ENCODE measurements at places on chromosomes 7 and 10.
A peak's percentile ranks its signal among the peaks of the same experiment; 100 is the strongest.

GRCh38 chr7:47282790-47283496 lies 299.0 kb downstream of the TNS3 start:
- DNase-seq = no peak
- no peak overlapping the region for H3K27ac ChIP-seq

DNA sequence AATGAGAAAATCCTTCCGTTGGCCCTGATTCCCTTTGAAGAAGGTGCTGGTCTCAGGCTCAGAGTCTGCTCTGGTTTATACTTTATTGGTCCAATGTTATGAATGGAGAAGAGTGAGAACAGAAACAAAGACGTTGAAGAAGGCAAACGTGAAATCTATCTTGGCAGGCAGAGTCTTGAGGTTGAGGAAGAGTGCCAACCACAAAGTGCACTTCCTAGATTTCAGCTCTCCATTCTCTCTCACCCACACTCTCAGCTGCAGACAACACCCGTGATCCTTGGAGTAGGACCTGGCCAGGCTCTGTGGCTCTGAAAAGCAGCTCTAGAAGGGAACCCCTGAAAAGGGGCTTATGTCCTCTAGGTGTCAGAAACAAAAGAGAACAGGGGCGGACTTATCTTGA lies 128.9 kb upstream of the PLXNA4 start:
- no peak overlapping the region for H3K27ac ChIP-seq
- no peak overlapping the region for H3K4me3 ChIP-seq
- no peaks in the 10 kb centered on the region for H3K4me1 ChIP-seq
- H3K27me3 ChIP-seq = no peaks in the 10 kb centered on the region

GRCh38 chr10:408236-408635 lies 273.0 kb downstream of the ZMYND11 start:
- no peaks in the 10 kb centered on the region for H3K27me3 ChIP-seq
- no peak overlapping the region for H3K27ac ChIP-seq
- peaks cover 49% of the 10 kb centered on the region for H3K36me3 ChIP-seq
- peaks cover 23% of the 10 kb centered on the region for H3K4me1 ChIP-seq
- DNase-seq = no peak
- H3K4me3 ChIP-seq = no peak overlapping the region

GRCh38 chr10:26556748-26557640 lies 118.9 kb downstream of the APBB1IP start:
- no peak overlapping the region for H3K27ac ChIP-seq
- H3K4me3 ChIP-seq = no peak overlapping the region
- H3K4me1 ChIP-seq = no peaks in the 10 kb centered on the region
- H3K36me3 ChIP-seq = no peaks in the 10 kb centered on the region
- DNase-seq = peak; percentile 31

GRCh38 chr7:15086862-15087261 lies 184.3 kb upstream of the DGKB start:
- no peaks in the 10 kb centered on the region for H3K4me1 ChIP-seq
- DNase-seq = no peak
- H3K27ac ChIP-seq = no peak overlapping the region
- no peak overlapping the region for H3K4me3 ChIP-seq

DNA sequence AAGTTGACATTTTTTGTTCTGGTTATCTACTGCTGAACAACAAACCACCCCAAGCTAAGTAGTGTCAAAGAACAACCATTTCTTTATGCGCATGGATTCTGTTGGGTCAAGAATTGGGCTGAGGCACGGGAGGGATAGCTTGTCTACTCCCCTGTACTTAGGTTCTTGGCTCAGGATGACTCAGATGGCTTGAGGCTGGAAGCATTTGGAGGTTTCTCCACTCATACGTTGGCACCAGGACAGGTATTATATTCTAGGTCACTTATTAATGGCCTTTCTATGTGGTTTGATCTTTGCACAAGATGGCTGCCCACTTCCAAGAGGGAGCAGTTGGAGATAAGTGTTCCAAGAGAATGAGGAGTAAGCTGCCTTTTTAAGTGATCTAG lies 11.8 kb upstream of the TFAM start:
- no peaks in the 10 kb centered on the region for H3K36me3 ChIP-seq
- no peaks in the 10 kb centered on the region for H3K4me1 ChIP-seq
- H3K27ac ChIP-seq = no peak overlapping the region

- H3K4me1 ChIP-seq = no peaks in the 10 kb centered on the region
- H3K27ac ChIP-seq = no peak overlapping the region
- DNase-seq = no peak
- no peaks in the 10 kb centered on the region for H3K36me3 ChIP-seq
- no peak overlapping the region for H3K4me3 ChIP-seq
Measured at GRCh38 chr10:119546009-119546408, 3.5 kb upstream of the RGS10 start.

DNA sequence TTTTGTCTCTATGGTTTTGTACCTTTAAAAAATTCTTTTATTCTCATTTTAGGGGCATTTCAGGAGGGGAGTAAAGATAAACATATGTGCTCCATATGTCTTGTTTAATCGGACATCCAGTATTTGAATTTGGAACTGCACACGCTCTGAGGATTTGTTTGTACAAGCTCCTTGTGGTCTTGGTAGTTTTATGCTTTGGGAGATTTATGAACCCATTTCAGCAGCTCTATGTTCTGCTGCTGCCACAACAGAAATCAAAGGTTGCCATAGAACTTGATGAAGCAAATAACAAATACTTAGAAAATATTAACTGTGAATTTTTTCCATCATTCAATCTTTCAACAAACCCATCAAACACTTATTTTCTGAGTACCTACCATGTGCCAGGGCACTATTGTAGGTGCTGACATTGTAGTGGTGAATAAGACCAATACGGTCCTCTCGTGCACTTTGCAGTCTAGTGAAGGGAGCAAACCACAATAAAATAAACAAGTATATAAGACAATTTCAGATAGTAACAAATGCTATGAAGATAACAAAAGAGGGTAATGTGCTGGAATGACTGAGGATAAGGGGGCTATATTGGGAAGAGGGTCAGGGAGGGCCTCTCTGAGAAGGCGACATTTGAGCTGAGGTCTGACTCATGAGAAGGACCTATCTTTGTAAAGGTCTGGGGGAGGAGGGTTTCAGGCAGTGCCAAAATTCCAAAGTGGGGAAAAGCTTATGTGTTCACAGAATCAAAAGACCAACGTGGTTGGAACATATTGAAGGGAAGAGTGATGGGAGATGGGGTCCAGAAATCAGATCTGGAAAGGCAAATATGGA lies 30.4 kb downstream of the MYPN start:
- H3K4me3 ChIP-seq = no peak overlapping the region
- H3K27ac ChIP-seq = no peak overlapping the region
- no peaks in the 10 kb centered on the region for H3K27me3 ChIP-seq
- no peaks in the 10 kb centered on the region for H3K4me1 ChIP-seq
- no peaks in the 10 kb centered on the region for H3K36me3 ChIP-seq
- no peak for DNase-seq

- no peaks in the 10 kb centered on the region for H3K36me3 ChIP-seq
- no peak overlapping the region for H3K4me3 ChIP-seq
- H3K27ac ChIP-seq = peak overlapping the region; percentile 87
- H3K27me3 ChIP-seq = no peaks in the 10 kb centered on the region
- peaks cover 21% of the 10 kb centered on the region for H3K4me1 ChIP-seq
Measured at GRCh38 chr7:37198041-37198905, 250.4 kb downstream of the ELMO1 start.

GRCh38 chr7:28315565-28316410 lies 96.5 kb upstream of the CREB5 start:
- H3K27me3 ChIP-seq = peaks cover 33% of the 10 kb centered on the region
- no peaks in the 10 kb centered on the region for H3K36me3 ChIP-seq
- H3K4me3 ChIP-seq = no peak overlapping the region
- DNase-seq = peak; percentile 68

DNA sequence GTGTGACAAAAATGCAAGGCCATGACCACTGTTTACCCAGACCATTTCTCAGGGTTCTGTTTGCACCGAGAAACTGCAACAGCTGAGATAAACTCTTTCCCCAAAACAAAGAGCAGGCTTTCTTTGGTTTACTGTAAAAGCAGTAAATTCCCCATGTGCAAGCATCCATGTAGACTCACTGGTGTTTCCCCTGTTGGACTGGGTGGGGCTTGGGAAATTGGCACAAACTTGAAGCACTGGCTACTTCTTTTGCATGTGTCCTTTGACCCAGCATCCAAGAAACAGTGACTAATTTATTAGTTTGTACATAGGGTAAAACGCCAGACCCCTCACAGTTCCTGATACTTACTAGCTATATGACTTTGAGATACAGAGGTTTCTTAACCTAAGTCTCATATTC lies 12.3 kb downstream of the IQUB start:
- H3K4me1 ChIP-seq = no peaks in the 10 kb centered on the region
- no peaks in the 10 kb centered on the region for H3K36me3 ChIP-seq
- DNase-seq = no peak
- H3K4me3 ChIP-seq = no peak overlapping the region
- no peaks in the 10 kb centered on the region for H3K27me3 ChIP-seq

GRCh38 chr10:6180480-6181110 lies 22.1 kb upstream of the PFKFB3 start:
- H3K27ac ChIP-seq = no peak overlapping the region
- no peaks in the 10 kb centered on the region for H3K36me3 ChIP-seq
- H3K4me3 ChIP-seq = no peak overlapping the region
- peaks cover 10% of the 10 kb centered on the region for H3K4me1 ChIP-seq
- no peaks in the 10 kb centered on the region for H3K27me3 ChIP-seq
- no peak for DNase-seq

DNA sequence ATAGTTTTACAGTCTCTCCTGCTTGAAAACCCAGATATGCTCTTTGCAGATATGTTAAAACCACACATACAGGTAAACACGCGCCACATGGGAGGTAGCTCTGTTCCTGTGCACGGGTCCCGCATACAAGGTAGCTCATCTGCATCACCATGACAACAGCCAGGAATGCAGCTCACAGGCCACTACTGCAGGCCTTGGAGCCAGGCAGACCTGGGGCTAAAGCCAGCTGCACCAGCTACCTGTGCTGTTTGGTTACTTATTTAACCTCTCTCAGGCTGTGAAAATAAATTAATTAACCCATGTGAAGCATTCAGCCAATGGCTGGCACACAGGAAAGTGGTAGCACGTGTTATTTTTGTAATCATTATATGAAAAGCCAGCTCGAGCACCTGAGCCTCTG lies 428.3 kb downstream of the TNS3 start:
- no peaks in the 10 kb centered on the region for H3K27me3 ChIP-seq
- no peak for DNase-seq
- H3K4me3 ChIP-seq = no peak overlapping the region
- no peak overlapping the region for H3K27ac ChIP-seq
- no peaks in the 10 kb centered on the region for H3K36me3 ChIP-seq
- peaks cover 33% of the 10 kb centered on the region for H3K4me1 ChIP-seq

DNA sequence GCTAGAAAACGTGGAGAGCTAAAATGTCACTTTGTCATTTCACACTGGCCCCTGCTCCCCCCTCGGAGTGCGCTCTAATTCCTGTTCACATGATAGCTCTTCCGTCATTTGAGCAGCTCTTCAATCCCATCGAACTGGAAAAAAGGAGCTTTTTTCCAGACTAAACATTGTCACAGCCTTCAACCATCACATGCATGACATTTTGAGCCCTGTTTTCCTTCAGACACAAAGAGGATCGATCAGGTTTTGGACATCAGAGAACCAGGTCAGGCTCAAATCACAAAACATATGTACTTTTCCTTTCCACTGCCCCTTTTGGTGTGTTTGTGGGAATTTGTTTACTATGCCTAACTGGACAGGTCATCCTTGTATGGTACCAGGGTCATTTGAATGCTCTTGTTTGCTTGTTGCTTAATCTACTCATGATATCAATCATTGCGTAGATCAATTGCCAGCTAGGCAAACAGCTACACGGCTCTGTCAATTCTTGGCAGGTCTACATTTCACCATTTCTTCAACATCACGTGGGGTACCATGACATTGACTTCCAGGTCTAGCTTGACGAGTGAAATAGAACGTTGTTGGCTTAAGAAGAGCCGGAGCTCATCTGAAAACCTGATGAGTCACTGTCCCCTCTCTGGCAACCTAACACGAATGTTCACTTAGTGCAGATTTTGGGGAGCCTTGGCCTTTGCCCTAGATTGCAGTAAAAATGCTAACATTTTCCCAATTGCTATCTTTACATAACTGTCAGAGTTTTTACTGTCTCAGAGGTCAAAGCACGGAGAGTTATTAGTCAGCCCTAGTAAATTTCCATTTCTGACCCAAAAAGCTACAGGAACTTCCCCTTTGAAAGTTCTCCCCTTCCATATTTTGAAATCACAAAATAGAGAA lies 87.3 kb downstream of the LYZL2 start:
- no peaks in the 10 kb centered on the region for H3K36me3 ChIP-seq
- H3K27ac ChIP-seq = no peak overlapping the region
- no peak overlapping the region for H3K4me3 ChIP-seq
- no peak for DNase-seq
- no peaks in the 10 kb centered on the region for H3K4me1 ChIP-seq

GRCh38 chr10:78354101-78354500 lies 320.4 kb downstream of the RPS24 start:
- H3K36me3 ChIP-seq = no peaks in the 10 kb centered on the region
- H3K27ac ChIP-seq = no peak overlapping the region
- DNase-seq = no peak
- H3K27me3 ChIP-seq = no peaks in the 10 kb centered on the region

DNA sequence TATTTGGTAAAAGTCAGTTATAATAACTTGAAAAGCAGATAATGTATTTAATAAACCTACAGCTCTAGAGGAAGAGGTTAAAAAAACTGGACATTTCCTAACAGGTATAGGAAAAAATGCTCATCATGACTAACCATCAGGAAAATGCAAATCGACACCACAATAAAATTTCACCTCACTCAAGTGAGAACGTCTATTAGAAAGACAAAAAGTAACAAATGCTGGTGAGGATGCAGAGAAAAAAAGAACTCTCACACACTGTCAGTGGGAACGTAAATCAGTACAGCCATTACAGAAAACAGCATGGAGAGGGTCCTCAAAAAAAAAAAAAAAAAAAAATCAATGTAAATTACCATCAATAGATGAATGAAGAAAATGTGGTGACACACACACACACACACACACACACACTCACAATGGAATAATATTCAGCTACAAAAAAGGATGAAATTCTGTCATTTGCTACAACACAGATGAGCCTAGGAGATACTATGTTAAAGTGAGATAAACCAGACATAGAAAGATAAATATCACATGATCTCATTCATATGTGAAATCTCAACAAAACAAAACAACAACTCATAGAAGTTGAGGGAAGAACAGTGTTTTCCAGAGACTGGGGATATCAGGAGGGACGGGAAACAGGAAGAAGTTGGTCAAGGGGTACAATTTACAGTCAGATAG lies 20.1 kb downstream of the EPC1 start:
- no peak overlapping the region for H3K27ac ChIP-seq
- no peaks in the 10 kb centered on the region for H3K27me3 ChIP-seq
- peaks cover 52% of the 10 kb centered on the region for H3K4me1 ChIP-seq
- H3K36me3 ChIP-seq = no peaks in the 10 kb centered on the region
- no peak overlapping the region for H3K4me3 ChIP-seq

- no peak overlapping the region for H3K4me3 ChIP-seq
- no peaks in the 10 kb centered on the region for H3K36me3 ChIP-seq
- no peaks in the 10 kb centered on the region for H3K27me3 ChIP-seq
- peak overlapping the region; percentile 98 for H3K27ac ChIP-seq
- no peaks in the 10 kb centered on the region for H3K4me1 ChIP-seq
Measured at GRCh38 chr7:106282390-106282789, 2.4 kb downstream of the NAMPT start.
